Amniotic epithelial cell (primary cell): ENCODE measurements at places on chromosomes 7 and 10.

- no peak for DNase-seq
Measured at GRCh38 chr7:156903232-156903909, 10.4 kb upstream of the LMBR1 start.

DNA sequence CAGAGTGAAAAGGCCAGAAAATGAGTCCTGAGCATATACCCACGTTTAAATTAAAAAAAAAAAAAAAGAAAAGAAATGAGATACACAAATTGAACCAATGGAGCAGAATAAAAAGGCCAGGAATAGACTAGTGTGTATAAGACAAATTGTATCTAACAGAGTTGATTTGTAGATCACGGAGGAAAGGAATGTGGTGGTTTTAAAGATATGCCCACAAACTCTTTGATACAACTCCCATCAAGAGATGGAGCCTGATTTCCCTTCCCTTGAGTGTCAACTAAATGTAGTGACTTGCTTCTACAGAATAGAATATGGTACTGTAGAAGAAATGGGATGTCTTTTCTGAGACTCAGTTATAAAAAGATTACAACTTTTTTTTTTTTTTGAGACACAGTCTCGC lies 10.4 kb downstream of the SYPL1 start:
- DNase-seq = peak; percentile 52

- DNase-seq = peak; percentile 70
Measured at GRCh38 chr7:92644406-92645113, 54.4 kb upstream of the FAM133B start.

- peak; percentile 28 for DNase-seq
Measured at GRCh38 chr7:25180946-25181345, 47.3 kb downstream of the NPVF start.

GRCh38 chr10:116783011-116783655 lies 40.8 kb upstream of the HSPA12A start:
- no peak for DNase-seq

DNA sequence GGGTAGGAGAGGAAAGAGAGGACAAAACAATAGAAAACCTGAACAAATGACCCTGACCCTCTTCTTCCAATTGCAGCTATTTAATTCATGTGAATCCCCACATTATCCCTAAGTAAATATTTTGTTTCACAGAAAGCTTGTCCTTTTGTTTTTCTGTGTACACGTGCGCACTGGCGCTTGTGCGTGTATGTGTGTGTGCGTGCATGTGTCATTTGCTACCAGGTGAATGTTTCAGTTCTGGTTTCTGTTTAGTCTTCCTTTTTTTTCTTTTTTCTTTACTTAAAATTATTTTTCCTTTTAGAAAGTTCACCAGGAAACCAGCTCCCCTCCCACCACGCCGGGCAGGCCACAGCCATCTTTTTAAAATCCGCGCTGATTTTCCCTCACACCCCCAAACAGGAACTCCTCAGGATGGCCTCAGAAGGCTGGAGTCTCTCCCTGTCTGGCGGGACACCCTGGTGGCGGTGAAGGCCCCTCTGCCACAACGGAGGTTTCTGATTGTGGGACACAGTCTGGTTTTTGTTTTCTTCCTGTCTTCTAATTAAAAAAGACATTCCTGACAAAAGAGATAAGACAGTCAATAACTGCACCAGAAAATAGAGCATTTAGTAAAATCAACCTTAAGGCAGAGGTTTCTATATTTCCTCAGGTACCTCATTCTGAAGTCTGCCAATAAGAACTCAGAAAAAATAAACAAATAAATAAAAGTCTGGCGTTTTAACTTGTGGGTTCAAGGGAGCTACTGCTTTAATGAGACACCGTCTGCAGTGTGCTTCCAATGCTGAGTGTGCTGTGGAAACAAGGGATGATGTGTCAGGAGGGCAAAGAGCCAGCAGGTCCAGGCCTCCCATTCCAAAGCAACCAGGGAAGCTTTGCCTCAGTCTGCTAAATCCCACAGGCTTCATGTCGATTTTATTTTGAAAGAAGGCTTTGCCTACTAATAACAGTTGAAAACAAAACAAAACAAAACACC lies 17.4 kb downstream of the IRF5 start:
- DNase-seq = peak; percentile 70

- DNase-seq = peak; percentile 100
Measured at GRCh38 chr10:22246680-22247391, 29.0 kb upstream of the EBLN1 start.

DNA sequence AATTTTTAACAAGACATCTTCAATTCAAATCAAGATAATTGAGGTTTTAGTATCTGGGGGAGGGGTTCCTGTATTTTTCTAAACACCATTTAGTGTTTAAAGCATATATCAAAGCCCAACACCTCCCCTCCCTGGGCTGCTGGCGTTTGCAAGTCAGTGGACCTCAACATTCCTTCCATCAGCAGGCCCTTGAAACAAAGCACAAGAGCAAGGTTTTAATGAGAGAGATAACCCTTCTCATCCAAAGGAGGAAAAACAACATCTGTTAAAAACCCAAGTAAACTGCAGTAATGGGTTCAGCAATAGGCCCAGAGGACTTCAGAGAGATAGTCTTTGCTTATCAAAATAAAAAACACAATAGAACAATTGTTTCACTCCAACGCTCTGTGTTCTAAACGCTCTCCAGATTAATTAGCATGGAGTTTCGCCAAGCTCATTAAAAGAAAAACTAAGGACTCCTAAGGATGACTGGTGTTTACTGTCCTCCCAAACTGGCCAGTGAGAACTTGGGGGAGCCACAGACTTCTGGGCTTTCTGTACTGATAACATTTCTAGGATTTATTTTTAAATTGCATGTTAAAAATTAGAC lies 2.5 kb downstream of the JCAD start:
- peak; percentile 51 for DNase-seq

DNA sequence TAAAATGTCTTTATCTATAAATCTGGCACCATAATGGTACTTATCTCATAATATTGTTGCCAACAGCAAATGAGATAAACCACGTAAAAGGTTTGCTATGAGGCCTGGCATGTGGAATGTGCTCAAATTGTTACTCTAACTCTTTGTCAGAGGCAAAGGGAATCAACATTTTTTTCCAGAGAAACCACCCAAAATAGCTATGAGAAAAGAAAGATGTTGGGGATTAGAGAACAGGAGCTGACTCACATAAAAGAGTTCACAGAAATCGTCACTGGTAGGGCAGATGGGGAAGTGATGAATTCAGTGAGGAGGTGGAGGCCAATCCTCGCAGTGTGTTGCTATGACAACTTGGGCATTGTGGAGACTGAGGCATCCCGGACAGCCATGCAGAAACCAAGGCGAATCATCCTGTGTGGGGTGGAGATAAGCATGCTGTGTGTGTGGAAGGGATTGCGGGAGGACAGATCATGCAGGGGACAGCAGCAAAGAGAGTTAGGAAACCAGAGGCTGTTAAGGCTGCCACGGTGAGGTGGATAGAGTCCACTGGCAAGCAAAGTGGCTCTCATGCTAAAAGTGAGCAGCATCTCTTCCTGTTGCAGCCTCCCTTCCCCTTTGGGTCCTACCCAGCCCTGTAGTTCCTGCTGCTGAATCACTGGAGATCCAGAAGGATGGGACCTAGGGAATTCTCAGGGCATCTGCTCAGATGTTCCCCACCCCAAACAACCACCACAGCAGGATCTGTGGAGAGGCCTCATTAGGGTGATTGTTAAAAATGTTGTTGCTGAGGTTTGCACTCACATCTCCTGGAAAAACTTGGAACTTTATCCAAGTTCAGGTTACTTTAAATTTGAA lies 103.9 kb downstream of the CUBN start:
- peak; percentile 99 for DNase-seq

DNA sequence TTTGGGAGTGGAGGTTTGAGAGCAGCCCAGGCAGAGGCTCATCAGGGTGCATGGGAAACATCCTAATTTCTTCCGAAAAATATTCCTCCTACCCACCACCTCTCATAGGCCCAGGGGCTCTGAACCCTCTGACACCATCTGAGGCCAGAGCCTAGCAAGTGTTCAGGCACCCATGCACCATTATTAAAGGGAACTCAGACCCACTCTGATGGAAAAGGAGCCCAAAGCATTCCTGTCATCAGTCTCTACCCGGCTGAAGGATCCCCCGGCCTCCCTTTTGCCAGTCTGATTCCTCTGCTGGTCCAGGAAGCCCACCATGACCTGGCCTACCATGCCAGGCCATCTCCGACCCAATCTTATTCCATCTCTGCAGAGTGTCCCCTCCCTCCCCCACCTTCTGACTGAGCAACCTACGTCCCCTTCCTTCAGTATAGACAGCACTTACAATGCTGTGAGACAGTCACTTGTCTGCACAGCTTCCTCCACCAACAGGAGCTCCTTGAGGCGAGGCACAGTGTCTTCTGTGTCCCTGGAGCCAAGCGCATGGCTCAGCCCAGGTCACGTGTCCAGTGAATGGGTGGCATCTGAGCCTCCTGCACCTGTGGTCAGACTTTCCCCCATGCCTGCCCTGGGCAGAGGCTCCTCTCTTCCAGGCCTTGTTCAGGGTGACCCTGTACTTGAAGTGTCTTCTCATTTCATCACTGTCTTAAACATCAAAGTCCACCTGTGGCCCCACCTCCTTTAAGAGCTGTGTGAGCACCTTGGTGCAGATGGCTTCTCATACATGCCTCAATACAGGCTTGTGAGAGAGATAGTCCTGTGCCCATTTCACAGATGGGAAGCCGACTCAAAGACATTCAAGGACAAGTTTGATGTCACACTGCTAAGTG lies 889 bp upstream of the GPR15LG start:
- DNase-seq = no peak

DNA sequence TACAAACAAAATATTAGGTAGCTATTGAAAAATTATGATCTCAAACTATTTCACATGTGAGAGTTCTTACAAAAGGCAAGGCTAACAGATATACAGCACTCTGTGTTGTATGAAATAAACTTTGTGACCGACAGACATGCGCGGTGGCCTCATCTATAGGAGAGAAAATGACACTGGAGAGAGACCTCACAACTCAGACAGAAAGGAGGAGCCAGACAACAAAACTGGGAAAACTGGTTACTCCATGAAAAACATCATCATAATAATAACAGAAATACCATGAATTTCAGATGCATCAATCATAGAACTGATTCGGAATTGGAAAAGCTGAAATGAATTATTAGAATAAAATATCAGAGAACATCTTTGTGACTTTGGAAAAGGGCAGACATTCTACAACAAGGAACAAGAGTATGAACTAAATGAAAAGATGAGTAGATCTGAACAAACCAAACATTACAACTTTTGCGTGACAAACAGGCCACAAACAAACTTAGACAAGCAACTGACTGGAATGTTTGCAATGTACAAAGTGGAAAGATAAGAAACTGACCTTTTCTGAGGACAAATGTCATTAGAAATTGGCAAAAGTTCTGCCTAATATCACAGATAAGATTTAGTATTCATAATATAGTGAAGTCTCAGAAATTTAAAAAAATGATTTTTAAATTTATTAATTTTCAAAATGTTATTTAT lies 69.3 kb downstream of the TNS3 start:
- DNase-seq = no peak

- peak; percentile 48 for DNase-seq
Measured at GRCh38 chr7:104106108-104106905, 101.5 kb downstream of the ORC5 start.

GRCh38 chr7:21377545-21377944 lies 50.3 kb upstream of the SP4 start:
- DNase-seq = no peak

DNA sequence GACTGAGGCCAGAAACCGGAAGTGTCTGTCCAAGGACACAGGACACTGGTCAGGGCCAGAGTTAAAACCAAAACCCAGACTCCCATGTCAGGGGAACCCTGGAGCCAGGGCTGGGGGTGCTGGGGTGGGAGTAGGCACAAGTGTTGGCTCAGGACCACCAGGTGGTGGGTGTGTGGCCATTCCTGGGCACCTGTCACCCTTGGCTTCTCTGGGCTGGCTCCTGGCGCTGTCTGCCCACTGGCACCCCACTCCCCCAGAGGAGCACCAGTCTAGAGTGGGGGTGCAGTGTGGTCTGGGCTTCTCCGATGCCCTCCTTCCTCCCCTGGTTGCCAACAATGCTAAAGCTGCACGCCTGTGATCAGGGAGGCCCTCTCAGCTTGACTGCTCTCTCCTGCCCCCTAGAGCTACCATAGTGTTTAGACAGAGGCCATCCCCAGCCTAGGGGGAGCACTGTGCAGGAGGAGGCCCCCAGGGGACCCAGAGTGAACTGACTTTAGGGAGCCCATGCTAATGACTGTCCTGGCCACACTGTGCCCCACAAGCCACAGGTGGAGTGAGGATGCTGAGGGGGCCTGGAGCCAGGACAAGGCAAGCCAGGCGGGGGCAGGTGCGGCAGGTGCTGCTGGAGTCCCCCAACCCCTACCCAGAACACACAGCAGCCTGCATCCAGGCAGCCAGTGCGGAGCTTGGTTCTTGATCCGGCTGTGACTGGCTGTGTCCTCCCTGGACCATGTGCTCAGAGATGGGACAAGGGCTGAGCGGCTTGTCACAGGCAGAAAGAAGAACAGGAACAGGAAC lies 11.0 kb downstream of the RASGEF1A start:
- DNase-seq = peak; percentile 3

GRCh38 chr10:104557966-104558365 lies 83.1 kb upstream of the SORCS3 start:
- no peak for DNase-seq

DNA sequence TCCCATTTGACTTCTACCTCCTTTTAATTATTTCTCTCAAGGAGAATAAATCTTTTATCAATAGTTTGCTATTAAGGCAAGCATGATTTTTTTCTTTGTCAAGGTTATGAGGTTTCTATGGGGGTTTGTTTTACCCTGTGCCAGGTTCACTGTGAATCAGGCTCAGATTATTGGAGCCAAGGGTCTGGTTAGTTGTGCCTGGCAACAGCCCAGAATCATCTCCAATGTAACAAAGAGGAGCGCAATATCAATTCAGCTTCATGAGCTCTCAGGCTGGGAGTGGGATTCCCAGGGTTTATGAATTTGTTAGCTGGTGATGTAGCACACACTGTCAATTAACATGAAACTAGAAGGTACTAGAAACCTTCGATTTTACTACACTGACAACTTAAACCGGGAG lies 73.2 kb downstream of the AASS start:
- DNase-seq = no peak

DNA sequence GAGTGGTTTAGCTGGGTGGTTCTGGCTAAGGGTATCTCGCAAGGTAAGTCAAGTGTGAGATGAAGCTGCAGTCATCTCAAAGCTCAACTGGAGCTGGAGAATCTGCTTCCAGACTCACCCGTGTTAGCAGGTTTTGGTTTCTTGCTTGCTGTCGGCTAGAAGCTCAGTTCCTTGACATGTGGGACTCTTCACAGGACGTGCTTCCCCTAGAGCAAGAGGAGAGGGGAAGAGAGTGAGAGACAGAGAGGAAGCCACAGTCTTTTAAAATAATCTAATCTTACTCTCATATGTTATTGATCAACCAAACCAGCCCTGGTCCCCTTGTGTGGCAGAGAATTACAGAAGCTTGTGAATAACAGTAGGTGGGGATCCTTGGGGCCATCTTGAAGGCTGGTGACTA lies 199.5 kb downstream of the REEP3 start:
- no peak for DNase-seq

DNA sequence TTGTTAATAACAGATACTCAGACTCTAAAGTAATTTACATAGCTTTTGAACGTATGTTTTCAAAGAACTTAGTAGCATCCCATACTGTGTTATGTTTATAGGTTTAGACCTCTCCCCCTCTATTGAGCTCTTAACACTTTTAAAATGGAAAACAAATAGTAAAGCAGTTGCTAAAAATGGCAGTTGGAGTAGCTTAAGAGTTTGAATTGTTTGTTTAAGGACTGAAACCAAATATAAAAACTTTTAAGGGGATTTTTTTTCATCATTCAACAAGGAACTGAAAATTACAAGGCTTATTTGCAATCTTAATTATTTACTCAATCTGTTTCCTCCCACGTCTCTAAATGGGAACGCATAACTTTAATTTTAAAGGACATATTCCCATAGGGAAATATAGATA lies 1.6 kb upstream of the SPAG6 start:
- no peak for DNase-seq
